Caki2 (cell line): ENCODE measurements at places on chromosomes 2 and 18. TPM values are rescaled to one million over a fixed set of nuclear protein-coding genes. Genes with fewer than 3 reads are reported as not detected.

The SP140L gene
- 2.9 and 5.6 TPM in 2 replicates for total RNA-seq

The TRIM54 gene
- total RNA-seq: not detected in 2 replicates

The C1QL2 gene
- total RNA-seq: not detected in 2 replicates

The DSG4 gene
- total RNA-seq: not detected in 2 replicates

The GPR17 gene
- total RNA-seq: not detected in 2 replicates

The KDSR gene
- total RNA-seq: 13.0 and 35.6 TPM in 2 replicates

The TSPYL6 gene
- not detected in 2 replicates for total RNA-seq

DNA sequence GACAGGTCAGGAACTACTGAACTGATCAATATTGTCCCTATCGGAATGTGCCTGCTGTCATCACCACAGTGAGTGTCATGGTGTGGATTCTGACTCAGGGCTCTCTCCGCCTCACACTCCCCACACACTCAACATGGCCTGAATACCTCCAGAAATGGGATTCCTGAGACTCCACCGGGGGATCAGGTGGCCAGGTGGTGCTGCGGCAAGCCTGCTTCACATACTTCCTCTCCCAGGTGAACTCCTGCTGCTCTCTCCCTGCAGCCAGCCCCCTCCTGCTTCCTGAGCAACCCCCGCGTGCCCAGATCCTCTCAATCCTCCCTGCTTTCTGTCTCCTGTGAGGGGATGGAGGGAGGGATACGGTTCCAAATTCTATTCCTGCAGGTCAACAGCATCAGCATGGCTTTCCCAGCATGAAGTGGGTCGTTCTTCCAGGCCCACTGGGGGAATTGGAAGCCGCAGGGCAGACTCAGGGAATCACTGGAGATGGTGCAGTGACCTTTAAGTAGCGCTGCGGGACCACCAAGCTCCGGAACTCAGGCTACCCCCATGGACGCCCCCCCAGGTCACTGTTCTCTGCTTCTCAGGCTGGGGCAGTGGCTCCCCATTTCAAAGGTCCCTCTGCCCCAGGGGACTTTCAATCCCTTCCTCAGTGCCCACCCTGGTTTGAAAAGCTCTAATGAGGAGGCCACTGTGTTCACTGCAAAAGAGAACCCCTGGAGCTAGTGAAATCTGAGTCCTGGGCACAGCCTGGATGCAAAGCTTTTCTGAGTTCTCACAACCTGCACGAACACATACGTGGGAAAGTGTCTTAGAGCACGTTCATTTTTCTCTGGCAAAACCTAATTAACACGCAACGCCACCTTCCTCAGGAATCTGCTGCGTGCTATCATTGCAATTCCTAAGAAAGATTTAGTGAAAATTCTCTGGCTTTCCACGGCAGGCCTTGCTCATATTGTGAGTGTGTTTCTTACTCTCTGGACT, 168.4 kb downstream of the ZFP36L2 start:
- DNase-seq: no peak

DNA sequence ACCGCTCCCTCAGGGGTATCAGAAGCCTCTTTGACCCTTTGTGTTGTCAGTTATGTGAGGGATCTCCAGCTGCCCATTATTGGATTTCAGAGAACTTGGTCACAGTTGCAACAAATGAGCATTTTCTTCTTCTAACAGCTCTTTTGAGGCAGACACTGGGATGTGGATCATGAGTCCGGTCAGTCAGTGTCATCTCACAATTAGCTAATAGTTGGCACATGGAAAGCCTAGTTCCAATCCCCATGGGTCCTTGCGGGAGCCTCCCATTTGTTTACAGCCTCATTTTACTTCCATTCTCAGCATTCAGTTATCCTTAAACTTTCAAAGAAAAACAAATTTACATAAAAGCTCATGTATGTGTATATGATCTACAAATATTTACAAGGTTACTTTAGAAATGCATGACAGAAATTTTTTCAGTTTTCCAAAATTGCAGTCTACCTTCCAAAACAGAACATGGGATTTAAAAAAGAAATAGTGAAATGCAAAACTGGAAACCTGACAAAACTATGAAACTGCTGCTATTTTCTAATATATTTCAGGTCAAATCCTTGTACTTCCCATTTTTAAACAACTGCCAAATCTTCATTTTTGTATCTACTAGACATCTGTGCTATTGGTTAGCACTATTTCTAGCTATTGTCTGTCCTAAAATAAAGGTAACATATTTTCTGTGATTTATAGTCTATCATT, 547.1 kb upstream of the ZEB2 start:
- no peak for DNase-seq

GRCh38 chr2:43005245-43005974, 213.0 kb upstream of the HAAO start:
- peak; percentile 46 for DNase-seq

GRCh38 chr2:236691799-236692167, 122.2 kb downstream of the ACKR3 start:
- DNase-seq: no peak

DNA sequence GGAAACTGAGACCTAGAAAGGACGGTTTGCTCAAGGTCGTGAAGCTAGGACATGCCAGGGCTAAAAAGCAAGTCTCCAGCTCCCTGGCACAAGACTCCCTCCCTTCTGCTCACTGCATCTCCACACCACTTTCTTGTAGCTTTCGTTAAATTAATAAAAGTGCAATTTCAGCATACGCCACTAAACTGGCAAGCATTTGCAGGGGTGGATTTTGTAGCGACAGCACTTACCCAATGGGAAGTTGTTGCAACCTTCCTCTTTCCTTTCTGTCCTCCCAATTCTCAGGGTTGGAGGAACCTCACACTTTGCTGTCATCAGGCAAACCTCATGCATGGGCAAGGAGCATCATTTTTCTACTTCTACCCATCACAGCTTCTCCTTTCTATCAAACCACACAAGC, 7.4 kb upstream of the RHOB start:
- DNase-seq: no peak

- no peak for DNase-seq
Measured at GRCh38 chr18:48442761-48443160, 33.6 kb upstream of the ZBTB7C start.

DNA sequence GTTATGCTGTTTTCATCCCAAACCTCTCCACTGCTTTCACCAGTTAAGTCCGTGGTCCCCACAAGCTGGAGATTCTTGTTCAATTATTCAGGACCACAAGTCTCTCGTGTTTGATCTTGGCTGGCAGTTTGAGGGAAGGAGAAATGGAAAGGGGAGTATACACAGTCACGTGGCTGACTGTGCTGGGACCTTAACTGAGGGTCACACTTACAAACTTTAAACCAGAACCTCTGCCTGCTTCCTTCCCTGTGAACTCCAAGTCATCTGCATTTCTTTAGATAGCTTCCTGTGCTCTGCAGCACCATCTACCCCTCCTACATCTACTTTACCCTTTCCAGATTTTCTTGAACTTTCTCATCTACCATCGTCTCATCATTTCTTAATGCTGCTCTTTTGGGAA, 91.7 kb downstream of the ARHGEF4 start:
- no peak for DNase-seq

DNA sequence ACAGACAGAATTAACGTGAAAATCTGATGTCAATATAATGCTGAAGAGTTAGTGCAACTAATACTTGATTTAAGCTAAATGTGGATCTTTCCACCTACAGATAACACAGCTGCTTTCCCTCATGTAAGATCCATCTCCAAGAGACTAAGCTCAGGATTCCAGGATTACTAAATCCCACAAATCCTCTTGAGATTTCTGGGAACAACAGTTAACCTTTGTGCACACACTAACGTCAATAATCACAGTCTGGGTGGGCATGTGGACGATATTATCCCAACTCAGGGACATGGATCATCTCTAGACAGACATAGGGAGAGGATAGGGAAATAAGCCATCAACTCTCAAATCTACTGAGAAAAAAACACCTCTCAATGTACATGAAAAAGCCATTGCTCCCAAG, 432.6 kb downstream of the SATB2 start:
- DNase-seq: no peak

DNA sequence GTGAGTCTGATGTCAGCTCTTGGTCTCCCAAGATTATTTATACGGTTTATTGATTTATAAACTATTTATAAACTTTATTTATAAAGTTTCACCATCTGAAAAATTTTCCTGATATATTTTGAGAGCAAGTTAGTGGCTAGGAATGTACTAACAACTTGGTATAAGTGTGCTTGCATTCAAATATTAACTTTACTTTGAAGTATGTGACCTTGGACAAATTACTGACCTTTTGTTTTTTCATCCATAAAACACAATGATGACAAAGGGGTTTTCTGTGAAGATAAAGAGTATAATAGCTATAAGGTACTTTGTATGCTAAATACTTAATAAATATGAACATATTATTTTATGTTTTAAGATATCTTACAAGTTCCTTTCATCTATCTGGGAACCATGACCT, 221.7 kb downstream of the GCA start:
- DNase-seq: no peak

DNA sequence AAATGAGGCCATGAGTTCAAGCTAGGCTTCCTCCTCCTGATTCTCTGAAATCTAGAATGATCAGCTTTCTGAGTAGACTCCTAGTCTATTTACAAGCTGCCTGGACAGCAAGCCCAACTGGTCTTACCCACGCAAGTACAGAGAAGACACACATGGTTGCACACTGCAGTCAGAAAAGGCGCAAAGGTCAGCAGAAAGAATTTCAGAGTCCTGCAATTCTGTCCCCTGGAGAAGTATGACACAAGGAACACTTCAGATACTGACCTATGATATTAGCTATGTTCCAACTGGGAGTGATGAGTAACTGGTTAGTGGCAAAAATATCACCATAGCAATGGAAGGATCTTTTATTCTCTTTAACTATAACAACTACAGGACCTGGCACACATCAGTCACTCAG, 336.1 kb upstream of the PKDCC start:
- DNase-seq: peak; percentile 97

GRCh38 chr2:33810046-33810835, 211.1 kb upstream of the FAM98A start:
- DNase-seq: peak; percentile 12

- no peak for DNase-seq
Measured at GRCh38 chr2:65198737-65199136, 28.9 kb upstream of the ACTR2 start.

DNA sequence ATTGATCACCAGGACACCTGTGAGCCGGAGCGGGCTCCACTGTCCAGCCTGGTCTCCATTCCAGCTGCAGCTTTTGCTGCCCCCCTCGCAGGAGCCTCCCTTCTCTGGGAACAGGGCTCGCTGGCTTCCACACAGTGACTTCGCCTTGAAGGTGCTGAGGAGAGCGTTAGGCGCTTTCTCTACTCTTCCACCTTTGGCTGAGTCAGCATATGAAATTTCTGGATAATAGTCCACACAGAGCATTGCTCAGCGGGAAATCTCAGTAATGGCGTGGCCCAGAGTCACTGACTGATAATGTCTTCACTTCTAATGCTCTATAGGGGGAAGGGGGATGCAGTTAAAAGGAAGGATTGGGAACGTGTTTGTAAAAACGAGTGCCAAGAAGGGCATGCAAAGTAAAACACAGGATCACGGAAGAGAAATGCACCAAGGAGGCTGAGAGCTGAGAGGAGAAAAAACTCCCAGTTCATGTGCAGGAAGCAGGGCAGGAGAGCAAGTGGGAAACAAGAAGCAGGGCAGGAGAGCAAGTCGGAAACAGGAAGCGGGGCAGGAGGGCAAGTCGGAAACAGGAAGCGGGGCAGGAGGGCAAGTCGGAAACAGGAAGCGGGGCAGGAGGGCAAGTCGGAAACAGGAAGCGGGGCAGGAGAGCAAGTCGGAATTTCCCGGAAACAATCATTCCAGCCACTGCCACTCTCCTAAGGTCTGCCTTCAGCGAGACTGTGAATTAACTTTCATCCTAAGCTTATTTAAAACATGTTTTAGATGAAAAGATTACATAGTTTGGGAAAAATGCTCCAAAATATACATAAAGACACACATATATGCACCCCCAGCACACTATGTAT, 77.7 kb downstream of the MYT1L start:
- no peak for DNase-seq

- no peak for DNase-seq
Measured at GRCh38 chr2:174259981-174260380, 11.6 kb upstream of the OLA1 start.

- DNase-seq: no peak
Measured at GRCh38 chr2:183996825-183997793, 601.2 kb upstream of the ZNF804A start.

GRCh38 chr2:230972046-230972445, 23.9 kb upstream of the SPATA3 start:
- no peak for DNase-seq

DNA sequence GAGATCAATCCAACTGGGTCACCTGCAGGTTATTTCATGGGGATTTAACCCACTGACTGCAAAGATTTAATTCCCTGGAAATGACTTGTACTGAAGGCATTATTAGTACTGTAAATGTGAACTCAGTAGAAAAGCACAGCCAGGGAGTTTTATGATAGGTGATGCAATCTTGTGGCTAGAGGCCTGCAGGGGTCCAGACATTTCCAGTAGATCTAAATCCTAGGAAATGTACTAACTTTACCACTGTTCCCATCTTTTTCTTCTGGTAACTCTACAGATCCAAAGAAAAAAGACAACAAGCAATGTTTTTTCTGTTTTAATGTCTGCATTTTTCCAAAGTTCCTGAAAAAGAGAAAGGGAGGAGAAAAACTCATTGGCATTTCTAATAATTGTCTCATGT, 500.1 kb downstream of the ARHGAP15 start:
- DNase-seq: no peak

- no peak for DNase-seq
Measured at GRCh38 chr2:237729681-237730475, 68.7 kb upstream of the RBM44 start.

GRCh38 chr2:220104871-220105351, 477.5 kb downstream of the SLC4A3 start:
- peak; percentile 86 for DNase-seq

- no peak for DNase-seq
Measured at GRCh38 chr2:241567776-241568175, 9.2 kb downstream of the BOK start.

DNA sequence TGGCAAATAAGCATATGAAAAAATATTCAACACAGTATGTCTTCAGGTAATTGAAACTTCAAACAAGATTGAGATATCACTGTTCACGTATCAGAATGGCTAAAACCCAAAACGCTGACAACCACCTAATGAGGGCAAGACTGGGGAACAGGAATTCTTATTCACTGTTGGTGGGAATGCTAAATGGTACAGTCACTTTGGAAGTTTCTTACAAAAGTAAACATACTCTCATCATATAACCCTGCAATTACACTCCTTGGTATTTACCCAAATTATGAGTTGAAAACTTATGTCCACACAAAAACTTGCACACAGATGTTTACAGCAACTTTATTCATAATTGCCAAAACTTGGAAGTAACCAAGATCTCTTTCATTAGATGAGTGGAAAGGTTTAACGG, 30.1 kb downstream of the BUB1 start:
- no peak for DNase-seq
